ENCODE measurements at places on chromosomes 16 and 17. TPM values are rescaled to one million over a fixed set of nuclear protein-coding genes. Genes with fewer than 3 reads are reported as not detected.

MYO15A gene
- total RNA-seq = 1.3 TPM

PYY gene
- total RNA-seq = not detected

MT2A gene
- 102 TPM for total RNA-seq

TEKT1 gene
- total RNA-seq = not detected

CES1 gene
- total RNA-seq = not detected

MAF gene
- 345 TPM for total RNA-seq

ITGB4 gene
- 0.67 TPM for total RNA-seq

KCNH4 gene
- total RNA-seq = 0.39 TPM

NOTUM gene
- 0.40 TPM for total RNA-seq

CCL16 gene
- not detected for total RNA-seq

CACNG3 gene
- not detected for total RNA-seq

KLHL36 gene
- 56.1 TPM for total RNA-seq

GSDMA gene
- 0.64 TPM for total RNA-seq

ZNF423 gene
- not detected for total RNA-seq

SGSM2 gene
- 33.4 TPM for total RNA-seq

SEPTIN12 gene
- not detected for total RNA-seq

SLC16A6 gene
- 3.5 TPM for total RNA-seq

ABCA10 gene
- total RNA-seq = 0.22 TPM

TLCD3B gene
- total RNA-seq = 5.0 TPM

NXPH3 gene
- total RNA-seq = 0.10 TPM

KRT28 gene
- not detected for total RNA-seq

PIPOX gene
- total RNA-seq = 2.4 TPM

CTF1 gene
- 0.22 TPM for total RNA-seq

SLFN14 gene
- total RNA-seq = not detected

PMFBP1 gene
- 0.29 TPM for total RNA-seq

CCL8 gene
- total RNA-seq = not detected

SOCS3 gene
- total RNA-seq = 162 TPM

TBX2 gene
- total RNA-seq = not detected

ZNF597 gene
- total RNA-seq = 2.1 TPM

PDILT gene
- not detected for total RNA-seq

KCNG4 gene
- total RNA-seq = not detected

Data from activated CD4-positive, alpha-beta memory T cell treated with anti-CD3 and anti-CD28 coated beads for 36 hours (primary cell).